ENCODE measurements at places on chromosomes 1 and 21.

DNA sequence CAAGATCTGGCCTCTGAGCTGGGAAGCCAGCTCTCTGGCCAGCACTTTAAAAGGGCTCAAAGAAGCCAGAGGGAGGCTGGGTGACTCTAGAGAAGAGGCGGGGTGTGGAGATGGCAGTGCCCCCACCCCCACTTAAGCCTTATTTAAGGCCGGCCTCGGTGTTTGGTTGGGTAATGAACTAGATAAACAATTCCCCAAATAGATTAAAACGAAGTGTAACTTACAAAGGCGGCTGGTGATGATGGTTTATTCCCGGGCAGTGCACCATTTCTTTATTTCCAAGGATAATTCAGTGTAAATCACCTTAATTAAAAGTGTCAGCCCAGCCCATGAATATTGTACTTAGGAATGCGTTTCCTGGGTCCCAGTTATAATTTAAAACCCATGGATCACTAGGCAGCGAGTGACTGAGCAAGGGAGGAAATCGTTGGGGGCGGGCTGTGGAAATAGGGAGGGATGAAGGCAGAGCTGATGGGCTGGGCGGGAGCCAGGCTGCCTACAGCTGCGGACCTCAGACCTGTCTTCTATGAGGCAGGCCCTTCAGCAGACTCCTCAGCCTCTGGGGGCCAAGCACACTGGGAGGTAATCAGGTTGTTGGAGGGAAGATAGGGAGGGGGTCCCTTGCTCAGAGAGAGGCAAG, 54.9 kb downstream of the TMEM53 start:
- no peak for DNase-seq

DNA sequence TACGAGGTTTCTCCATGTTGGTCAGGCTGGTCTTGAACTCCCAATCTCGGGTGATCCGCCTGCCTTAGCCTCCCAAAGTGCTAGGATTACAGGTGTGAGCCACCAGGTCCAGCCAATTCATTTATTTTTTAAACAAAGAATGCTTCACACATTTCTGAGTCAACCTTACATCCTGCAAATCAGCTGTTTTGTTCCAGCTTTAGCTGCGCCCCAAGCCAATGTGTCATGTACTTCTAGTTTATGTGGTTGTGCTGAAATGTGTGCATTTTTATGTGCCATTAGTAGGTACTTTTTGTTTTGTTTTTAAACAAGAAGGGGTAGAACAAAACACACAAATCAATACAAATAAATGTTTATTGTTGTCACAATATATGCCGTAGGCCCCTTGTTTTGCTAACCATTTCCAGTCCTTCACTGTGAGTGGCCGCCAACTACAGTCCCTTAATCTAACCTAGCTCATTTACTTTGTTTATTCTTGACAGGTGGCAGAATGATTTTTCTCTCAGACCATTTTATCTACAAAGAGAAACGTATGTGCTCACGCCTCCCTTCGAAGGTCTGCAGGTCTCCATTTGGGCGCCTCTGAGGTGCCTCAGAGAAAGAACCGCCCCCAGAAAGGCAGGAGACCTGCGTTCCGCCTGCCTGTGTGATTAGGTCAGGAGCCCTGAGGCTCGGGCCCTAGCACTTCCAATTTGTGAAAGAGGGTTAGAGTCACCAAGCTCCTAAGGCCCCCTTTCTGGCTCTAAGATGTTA, 2.8 kb upstream of the CASQ2 start:
- DNase-seq = no peak

- DNase-seq = peak; percentile 49
These were observed 61.0 kb downstream of the WDR4 start for GRCh38 chr21:42818328-42818749.

DNA sequence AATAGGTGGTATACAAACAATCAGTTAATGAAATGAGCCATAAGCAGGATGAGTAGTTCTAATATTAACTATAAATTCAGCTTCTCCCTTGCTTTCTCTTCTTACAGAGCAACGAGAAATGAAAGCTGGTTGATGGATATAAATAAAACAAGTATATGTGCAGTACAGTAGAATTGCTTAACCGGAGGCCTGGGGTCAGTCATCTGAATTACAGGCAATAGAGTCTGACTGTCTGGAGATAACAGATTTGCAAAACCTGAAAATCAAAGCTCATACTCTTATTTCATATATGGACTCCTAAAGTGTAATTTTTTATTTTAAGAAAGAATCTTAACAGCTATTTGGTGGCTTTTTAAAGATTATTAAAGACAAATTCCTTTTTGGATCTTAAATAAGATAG, 43.1 kb upstream of the SGIP1 start:
- no peak for DNase-seq

DNA sequence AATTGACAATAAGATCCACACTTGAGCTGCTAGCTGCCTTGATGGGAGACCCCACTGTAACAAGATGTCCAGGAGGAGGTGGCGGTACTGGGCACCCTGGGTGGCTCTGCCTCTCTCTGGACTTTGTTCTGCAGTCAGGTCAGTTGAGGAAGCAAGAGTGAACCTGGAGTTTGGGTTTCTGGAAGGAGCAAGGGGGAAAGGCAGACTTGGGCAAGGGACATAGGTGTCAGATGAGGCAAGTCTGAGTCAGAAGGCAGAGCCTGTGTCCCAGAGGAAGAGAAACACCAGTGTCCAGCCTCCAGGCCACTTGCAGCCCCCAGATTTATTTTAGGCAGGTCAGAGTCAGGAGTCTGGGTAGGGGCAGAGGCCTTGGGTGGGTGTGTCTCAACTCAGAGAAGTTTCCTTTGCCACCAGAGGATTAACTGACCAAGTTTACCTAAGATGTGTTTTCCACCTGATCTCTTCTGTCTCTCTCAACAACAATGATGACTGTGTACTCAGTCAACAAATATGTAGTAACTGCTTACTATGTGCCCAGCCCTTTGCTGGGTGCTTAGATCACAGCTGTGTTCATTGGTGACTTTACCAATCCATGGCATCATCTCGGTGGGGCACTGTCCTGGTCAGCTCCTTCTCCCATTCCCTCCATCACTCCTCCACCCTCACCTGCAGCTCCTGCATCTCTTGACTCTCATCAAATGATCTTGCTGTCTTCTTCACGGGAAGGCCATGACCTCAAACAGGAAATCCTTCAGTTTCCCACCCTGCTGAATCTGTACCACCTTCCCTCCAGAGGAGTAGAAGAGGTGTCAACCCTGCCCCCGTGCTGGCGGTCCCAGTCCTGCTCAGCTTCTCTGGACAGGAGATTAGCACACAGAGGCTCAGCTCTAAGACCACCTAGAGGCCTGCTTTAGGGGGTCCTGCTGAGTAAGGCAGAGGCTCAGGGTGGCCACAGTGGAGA, 36.6 kb downstream of the ELF3 start:
- DNase-seq = no peak

- DNase-seq = no peak
These were observed 841.1 kb downstream of the USP25 start for GRCh38 chr21:16570856-16571255.

DNA sequence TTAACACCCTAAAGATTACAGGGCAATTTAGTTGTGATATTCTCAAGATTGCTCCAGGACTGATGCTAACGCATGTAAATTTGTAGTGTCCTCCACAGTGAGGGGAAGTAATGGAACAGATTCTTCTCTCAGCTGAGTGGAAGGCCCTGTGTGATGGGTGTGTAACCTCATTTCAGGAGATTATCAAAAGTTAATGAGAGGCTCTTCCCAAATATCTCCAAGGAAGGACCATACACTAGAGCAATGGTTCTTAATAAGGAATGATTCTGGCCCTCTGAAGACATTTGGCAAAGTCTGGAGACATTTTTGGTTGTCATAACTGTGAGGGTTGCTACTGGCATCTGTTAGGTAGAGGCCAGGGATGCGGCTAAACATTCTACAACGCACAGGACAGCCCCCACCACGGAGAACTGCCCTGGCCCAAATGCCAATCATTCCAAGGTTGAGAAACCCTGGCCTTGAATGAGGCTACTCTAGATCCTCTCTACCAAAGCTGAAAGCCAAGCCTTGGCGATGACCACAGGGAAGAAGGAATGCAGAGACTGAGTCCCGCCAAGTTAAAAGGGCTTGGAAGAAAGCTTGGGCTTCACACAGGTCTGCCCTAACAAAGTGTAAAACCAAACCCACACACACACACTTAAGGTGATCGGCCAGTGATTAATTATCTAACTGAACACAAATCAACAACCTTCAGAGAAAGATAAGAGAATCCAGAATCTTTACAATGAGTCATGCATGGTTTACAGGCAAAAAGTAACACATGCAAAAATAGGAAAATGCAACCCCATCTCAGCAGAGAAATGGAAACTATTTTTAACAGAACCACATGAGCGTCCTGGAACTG, 135.8 kb downstream of the SYF2 start:
- no peak for DNase-seq

- DNase-seq = no peak
These were observed 450.2 kb downstream of the KIF26B start for GRCh38 chr1:245604979-245605378.

Measured in activated T-cell treated with anti-CD3 and anti-CD28 coated beads for 4 hours (primary cell).